ENCODE measurements at places on chromosomes 3 and 15. TPM values are rescaled to one million over a fixed set of nuclear protein-coding genes. Genes with fewer than 3 reads are reported as not detected.

DNA sequence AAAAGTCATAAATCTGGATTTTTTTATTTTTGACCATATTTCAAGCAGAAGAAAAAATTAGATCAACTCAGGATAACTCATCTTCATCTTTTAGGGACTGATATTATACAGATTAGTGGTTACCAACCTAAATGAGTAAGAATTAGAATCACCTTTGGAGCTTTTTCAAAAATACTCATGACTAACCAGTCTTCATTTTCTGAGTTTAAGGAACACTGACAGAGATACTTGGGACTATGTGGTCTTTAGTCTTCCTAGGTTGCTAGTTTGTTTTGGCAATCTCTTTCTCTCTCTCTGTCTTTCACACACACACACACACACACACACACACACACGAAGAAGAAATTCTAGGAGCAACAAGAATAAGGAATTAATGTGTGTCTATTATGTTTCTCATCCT lies 50.1 kb downstream of the TMOD3 start:
- DNase-seq: no peak

Gene CGNL1
- not detected for total RNA-seq

Gene CNTN6
- total RNA-seq: not detected

Gene B3GNT5
- not detected for total RNA-seq

DNA sequence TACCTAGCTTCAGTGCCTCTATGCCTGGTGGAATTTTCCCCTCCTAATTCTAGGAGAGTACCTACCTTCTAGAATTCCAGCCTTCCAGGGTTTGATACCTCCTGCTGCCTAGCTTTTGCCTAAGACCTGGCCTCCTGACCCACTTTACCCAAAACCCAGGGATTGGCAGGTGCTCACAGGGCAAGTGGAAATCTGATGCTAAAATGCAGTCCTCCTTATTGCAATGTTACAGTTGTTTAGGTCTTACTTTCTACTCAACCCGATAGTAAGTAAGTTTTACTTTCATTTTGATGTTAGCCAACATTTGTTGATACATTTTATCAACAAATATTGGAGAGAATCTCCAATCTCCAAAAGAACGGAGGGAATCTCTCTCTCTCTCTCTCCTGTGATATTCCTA lies 275.9 kb downstream of the DOCK3 start:
- DNase-seq: no peak

Data from OCI-LY7 (cell line).